Fibroblast of skin of right quadriceps (primary cell): ENCODE measurements at places on chromosomes 5 and 9.

DNA sequence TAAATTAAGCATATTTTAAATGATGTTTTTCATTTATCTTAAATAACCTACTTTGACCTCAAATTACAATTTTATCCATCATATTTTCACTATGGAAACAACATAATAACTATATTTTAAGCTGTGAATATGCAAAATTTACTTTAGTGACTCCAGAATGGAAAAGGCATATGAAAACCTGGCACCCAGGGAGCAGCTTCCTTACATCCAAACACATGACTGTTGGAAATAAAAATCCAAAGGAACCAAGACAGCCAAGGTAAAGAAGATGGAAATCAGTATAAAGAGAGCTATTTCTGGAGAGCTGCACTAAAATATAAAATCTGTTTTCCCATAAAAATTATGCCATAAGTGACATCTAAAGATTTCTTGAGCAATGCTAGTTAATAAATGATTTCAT is 140.3 kb upstream of the FTMT start:
- no peak for DNase-seq

- no peak for DNase-seq
Observed at GRCh38 chr9:89715318-89715858, 110.6 kb downstream of the GADD45G start.

DNA sequence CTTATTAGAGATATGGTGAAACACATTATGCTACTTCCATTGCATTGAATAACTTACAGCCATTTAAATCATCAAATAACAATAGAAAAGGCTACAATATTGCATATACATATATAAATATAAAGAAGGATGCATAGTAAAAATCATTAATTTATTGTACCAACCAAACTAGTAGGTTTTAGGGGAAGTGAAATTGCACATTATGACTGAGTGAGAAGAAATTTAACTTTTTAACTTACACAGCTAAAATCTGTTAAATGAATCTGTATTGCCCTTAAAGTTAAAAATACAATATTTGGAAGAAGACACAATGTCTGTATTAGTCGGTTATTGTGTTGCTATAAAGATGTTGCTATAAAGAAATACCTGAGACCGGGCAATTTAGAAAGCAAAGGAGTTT is 2073.7 kb upstream of the ACO1 start:
- DNase-seq, result no peak

GRCh38 chr5:8993031-8993430 is 552.8 kb downstream of the SEMA5A start:
- no peak for DNase-seq

DNA sequence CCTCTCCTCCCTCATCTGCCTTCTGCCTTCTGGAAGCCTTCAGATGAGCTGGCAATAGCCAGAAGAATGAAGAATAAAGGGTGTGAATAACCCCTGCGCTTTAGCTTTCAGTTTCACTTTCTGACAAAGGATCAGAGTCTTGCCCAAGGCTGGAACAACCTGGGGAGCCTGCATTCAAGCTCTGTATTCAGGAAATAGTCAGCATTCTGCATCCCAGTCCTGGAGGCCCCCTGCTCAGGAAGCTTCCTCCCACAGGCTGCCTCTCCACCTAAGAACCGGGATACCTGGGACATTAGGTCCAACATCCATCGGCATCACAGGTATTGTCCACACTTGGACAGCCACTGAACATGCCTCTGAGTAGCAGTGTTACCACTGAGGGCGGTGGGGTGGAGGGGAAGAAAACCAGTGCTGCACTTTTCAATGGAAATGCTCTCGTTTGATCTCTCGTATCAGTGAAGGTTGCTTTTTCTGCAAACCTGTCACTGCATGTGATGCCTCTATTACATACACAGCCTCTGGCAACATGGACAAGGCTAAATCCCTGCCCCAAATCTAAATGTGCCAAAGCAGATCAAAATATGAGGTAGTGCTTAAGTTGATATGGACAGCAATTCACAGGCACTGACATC is 39.8 kb upstream of the ACO1 start:
- peak; percentile 3 for DNase-seq

DNA sequence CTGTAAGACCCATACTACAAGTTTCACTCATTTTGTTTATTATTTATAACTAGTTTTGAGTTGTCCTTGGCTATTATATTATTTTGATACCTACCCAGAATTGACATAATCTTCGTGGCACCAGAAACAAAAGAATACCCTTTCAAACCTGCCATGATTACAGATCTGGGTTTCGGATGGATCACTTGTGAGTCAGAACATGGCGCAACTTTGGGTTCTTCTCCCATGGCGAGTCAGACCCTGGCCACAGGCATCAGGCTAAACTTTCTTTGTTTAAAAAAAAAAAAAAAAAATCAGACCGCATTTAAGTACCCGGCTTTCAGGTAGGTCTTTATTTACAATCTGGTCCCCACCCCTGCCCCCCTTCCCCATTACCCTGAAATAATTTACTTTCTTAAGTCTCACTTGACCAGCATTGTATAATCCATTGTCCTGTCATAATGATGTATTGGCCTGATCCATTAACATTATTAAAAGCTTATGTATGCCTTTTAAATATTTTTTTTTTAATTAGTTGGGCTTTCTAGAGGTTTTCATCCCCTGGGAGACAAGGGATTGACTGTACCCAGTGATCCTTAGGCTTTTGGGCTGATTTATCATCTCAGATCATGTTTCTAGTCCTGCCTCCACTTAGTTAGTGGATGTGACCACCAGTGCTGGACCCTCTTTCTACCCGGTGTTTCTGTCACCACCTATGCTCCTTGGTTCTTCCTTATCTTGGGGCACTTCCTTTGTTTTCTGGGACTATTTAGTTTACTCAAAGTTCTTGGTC is 43.9 kb downstream of the F2RL2 start:
- DNase-seq, result peak; percentile 32

GRCh38 chr5:149485655-149486615 is 65.3 kb downstream of the CSNK1A1 start:
- peak; percentile 100 for DNase-seq

DNA sequence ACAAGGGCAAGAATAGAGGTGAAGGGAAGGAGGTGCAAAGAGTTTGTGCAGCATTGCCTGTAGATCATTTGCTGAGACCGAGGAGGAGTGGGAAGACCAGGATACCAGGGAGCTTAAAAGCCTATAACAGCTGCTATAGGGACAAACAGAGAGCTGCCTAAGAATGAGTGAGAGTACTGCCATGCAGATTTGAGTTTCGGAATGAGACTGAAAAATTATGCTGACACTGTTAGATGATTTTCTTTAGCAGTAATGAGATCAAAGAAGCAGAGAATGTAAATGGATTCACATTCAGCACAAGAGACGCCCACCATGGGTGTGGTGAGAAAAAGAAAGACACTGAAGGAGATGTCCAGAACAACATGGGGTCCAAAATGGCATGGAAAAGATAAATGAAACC is 69.7 kb downstream of the EPB41L4A start:
- DNase-seq, result no peak

DNA sequence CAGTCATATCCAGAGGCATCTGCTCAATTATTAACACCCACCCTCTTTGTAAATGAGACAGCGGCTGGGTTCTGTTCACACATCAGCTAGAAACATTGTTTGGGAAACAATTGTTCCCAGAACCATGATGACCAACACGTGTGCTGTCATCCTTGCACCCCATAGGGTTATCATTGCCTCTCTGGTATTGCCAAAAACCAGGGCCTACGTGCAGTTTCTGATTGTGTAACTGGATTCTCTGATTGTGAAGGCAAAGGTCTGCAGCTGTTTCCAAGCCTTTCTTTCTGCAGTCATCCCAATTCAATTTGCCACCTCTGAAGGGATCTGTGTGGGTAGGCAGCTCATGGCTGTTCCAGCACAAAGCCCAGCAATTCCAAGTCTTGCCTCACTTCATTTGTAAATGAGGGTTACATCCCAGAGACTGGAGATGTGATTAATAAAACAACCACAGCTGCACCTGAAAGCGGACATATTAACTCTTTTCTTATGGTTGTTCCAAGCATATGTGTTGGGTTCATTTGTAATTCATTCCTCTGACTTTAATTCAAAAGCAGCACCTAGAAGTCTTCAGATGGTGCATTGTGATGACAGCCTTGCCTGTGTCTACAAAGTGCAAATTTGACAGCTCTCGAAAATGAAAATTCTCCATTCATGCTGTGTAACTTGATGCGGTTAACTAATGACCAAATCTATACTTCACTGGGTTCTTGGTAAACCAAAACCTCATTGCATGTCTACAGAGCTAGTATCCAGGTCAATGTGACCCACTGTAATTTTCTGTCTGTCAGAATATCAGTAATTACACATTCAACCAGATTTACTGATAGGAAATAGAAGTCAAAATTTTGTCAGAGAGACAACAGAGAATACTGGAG is 66.6 kb downstream of the YIPF5 start:
- DNase-seq, result no peak

DNA sequence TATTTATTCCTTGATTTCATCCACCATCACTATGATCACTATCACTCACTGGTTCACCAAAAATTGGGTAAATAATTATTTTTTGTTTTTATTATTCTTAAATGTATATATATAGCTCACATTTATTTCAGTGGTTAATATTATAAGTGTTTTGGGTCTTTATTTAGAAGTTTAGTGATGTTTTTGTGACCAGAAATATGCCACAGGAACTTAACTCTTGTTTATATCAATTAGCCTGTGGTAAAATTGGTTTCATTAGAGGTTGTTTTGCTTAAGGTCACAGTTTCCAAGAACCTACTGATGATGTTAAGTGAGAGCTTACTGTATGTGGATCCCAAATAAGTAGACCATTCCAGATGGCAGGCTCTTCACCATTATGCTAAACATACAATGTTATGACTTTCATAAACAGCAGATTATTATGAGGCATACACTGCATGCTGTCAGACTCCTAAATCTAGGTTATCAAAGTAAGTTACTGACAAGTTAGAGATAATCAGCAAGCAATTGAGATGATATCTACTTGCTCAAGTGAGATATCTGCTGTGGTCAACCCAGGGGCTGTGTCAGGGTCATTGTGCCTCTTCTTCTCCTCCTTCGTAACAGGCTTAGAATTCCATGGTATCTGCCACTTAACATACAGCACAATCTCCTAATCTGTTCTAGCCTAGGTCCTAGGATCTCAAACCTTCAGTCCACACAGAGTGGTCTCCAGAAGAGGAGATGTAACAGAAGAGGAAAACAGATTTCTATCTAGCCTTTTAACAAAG is 57.6 kb downstream of the NR3C1 start:
- DNase-seq, result no peak

DNA sequence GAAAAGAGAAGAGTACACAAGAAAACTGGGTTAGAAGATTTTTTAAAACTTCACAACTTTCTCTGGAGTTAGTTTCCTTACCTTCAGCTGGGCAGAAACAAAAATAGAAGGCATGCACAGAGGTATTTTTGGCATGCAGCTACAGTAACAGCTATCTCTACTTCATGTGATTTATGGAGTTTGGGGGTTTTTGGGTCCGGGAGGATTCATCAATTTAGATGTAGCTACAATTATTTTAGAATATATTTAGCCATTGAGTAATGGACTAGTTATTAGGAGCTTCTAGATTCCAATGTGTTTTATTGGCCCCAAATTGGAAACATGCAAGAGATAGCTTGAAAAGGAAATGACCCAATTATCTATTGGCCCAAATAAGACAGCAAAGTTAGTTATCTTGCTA is 91.6 kb upstream of the TNFAIP8 start:
- DNase-seq, result peak; percentile 51

GRCh38 chr9:70573308-70573707 is 158.9 kb upstream of the KLF9 start:
- DNase-seq, result no peak

- peak; percentile 97 for DNase-seq
Observed at GRCh38 chr5:132674671-132675506, 1.1 kb downstream of the IL4 start.

DNA sequence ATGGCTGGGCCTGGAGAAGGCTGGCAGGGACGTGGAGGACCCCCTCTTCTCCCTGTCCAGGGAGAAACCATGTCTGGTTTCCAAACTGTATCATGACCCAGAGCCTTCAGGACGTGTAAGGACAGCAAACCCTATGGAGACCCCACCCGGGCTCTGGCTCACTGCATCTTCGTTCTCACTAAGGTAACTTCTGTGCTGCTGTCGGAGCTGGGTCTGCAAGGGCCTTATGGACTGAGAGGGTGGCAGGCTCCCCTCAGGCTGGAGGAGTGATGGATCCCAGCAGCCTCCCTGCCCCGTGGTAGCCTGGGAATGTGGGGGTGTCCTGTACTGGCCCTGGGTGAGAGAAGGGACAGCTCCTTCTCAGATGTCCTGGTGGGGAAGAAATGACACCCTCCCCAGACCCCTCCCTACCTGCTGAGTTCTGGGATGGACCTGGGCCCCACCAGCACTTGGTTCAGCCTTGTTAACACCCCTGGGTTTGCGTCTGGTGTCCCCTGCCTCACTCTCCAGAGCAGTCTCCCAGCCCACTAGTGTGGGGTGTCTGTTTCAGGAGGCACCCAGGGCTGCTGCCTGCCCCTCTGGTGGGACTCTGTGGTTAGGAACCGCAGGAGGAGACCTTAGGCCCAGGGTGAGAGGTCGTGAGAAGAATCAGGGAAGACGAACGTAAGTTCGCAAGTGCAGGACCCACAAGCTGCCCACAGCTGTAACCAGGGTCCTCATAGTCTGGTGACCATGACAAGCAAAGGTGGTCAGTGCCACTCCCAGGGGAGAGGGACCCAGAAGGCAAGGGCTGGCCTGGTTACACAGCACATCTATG is 6.6 kb downstream of the SPATA31E1 start:
- DNase-seq, result no peak

GRCh38 chr9:77085416-77085815 is 66.0 kb downstream of the FOXB2 start:
- DNase-seq, result no peak

DNA sequence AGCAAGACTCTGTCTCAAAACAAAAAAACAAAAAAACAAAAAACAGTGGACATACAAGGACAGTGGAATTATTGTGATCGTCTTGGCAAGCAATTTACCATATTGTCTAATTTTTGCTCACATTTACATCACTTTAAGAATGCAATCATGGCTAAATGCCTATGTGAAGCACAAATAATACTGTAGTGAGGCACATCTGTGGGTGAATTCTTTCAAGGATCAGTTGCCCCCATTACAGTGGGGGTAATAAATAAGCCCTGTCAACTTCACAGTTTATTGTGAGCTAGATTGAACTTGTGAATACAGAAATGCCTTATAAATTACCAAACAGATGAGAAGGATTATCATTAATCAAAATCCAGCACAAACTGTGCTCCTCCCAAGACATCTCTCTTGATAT is 150.2 kb upstream of the PAPPA start:
- DNase-seq, result peak; percentile 65

DNA sequence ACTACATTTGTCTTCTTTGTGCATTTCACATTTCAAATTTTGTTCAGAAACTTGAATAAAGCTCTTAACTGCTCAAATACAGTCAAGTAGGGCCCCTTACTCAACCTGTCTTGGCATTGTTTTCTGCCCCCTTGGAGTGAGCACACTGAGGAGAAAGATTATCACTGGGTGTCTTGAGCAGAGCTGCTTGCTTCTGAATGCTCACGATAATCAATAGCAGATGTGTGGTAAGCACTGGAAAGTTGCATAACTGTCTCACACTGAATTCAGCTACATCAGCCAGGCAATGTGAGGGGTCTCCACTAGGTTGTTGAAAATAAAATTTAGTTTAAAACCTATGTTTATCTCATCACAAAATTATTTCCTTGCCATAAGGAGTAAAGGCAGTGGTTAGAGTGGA is 7.8 kb upstream of the TNFAIP8 start:
- peak; percentile 88 for DNase-seq
